ENCODE measurements at places on chromosomes 6 and 20. TPM values are rescaled to one million over a fixed set of nuclear protein-coding genes. Genes with fewer than 3 reads are reported as not detected.

The ME1 gene
- polyA plus RNA-seq: not detected

The KCNG1 gene
- polyA plus RNA-seq: 32.3 TPM

The TMEM14B gene
- polyA plus RNA-seq: 165 TPM

The LPIN3 gene
- not detected for polyA plus RNA-seq

The TP53RK gene
- polyA plus RNA-seq: 14.4 TPM

The SLC44A4 gene
- polyA plus RNA-seq: not detected

The ARMH2 gene
- not detected for polyA plus RNA-seq

The SPATA25 gene
- polyA plus RNA-seq: not detected

The MATN4 gene
- polyA plus RNA-seq: not detected

The MYLIP gene
- polyA plus RNA-seq: 110 TPM

The ASIP gene
- not detected for polyA plus RNA-seq

The HLA-DOA gene
- polyA plus RNA-seq: 432 TPM

The SIRPB2 gene
- polyA plus RNA-seq: 0.20 TPM

The LAMP5 gene
- 0.27 TPM for polyA plus RNA-seq

The SLC18B1 gene
- 24.8 TPM for polyA plus RNA-seq

The HRH3 gene
- not detected for polyA plus RNA-seq

The PGC gene
- polyA plus RNA-seq: not detected

The CST2 gene
- not detected for polyA plus RNA-seq

The OGFRL1 gene
- polyA plus RNA-seq: 17.0 TPM

The VNN1 gene
- polyA plus RNA-seq: 0.17 TPM

The SLC35D3 gene
- polyA plus RNA-seq: 0.12 TPM

The SMIM8 gene
- polyA plus RNA-seq: 17.7 TPM

The BTBD9 gene
- polyA plus RNA-seq: 19.1 TPM

The CST4 gene
- polyA plus RNA-seq: not detected

The EBF4 gene
- 0.28 TPM for polyA plus RNA-seq

The PPP1R3D gene
- polyA plus RNA-seq: 1.7 TPM

The EPPIN gene
- not detected for polyA plus RNA-seq

The FAM83B gene
- not detected for polyA plus RNA-seq

The MYL9 gene
- 0.57 TPM for polyA plus RNA-seq

The CST9 gene
- polyA plus RNA-seq: not detected

The GABRR1 gene
- polyA plus RNA-seq: not detected

The PSMF1 gene
- polyA plus RNA-seq: 169 TPM

The WFDC9 gene
- not detected for polyA plus RNA-seq

The SUMO4 gene
- polyA plus RNA-seq: 1.1 TPM

The THEMIS gene
- polyA plus RNA-seq: 0.24 TPM

The VWA7 gene
- not detected for polyA plus RNA-seq

The ALDH8A1 gene
- polyA plus RNA-seq: not detected

The DUSP22 gene
- 131 TPM for polyA plus RNA-seq

The BTNL2 gene
- not detected for polyA plus RNA-seq

The PPP1R14C gene
- 0.22 TPM for polyA plus RNA-seq

The SULF2 gene
- polyA plus RNA-seq: 3.0 TPM

The GJE1 gene
- polyA plus RNA-seq: not detected

The PRSS16 gene
- polyA plus RNA-seq: 0.31 TPM

The C20orf173 gene
- not detected for polyA plus RNA-seq

The PTPRT gene
- not detected for polyA plus RNA-seq

The ECT2L gene
- polyA plus RNA-seq: not detected

The KCNS1 gene
- polyA plus RNA-seq: not detected

The SRC gene
- not detected for polyA plus RNA-seq

The AURKA gene
- 0.13 TPM for polyA plus RNA-seq
